Chondrocyte (in vitro differentiated cells): ENCODE measurements at places on chromosomes 3 and 15.

DNA sequence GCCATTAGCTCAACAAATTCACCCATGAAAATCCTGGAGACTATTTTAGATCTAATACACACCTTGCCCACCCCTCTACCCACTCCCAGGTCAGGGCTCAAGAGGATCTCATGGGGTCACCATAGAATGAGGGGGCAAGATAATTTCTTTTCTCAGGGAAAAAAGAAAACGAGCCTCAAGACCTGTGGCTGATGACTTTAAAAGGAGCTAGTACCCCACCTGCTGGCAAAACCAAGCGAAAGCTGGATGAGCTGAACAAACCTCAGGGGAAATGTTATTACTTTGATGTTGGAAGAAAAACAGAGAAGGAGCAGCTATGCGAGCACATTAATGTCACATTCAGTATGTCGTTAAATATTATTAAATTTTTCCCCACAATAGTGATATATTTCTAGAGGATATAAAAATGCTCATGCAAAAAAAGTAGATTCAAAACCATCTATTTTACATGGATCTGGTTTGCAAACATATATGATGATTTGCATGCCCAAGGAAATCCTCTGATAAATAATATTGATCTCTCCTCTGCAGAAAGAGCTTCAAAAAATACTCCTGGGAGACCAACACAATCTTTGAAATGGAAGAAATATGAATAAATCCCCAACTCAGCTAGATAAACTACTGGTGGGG, 37.7 kb downstream of the PLD1 start:
- no peak for DNase-seq

GRCh38 chr15:52118969-52119749, 6.6 kb upstream of the BCL2L10 start:
- DNase-seq, result no peak

- no peak for DNase-seq
Observed at GRCh38 chr3:107837895-107838612, 252.8 kb downstream of the CD47 start.

- DNase-seq, result no peak
Observed at GRCh38 chr3:32705232-32705631, 20.2 kb downstream of the CNOT10 start.

GRCh38 chr3:33181229-33181628, 37.4 kb downstream of the SUSD5 start:
- DNase-seq, result no peak

DNA sequence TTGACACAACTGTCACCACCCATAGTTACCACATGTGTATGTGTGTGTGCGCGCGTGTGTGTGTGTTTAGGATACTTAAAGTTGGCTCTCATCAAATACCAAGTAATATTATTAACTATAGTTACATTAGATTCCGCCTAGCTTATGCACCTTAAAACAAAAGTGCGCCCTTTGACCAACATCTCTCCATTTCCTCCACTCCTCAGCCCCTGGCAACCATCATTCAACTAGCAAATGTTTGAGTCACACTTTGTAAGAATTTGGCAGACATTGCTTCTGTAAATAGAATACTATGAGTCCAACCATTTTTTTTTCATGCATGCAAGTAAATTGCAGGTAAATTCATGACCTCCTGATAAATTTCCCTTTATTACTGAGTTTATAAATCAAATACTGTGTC, 169.3 kb downstream of the GBE1 start:
- DNase-seq, result no peak

DNA sequence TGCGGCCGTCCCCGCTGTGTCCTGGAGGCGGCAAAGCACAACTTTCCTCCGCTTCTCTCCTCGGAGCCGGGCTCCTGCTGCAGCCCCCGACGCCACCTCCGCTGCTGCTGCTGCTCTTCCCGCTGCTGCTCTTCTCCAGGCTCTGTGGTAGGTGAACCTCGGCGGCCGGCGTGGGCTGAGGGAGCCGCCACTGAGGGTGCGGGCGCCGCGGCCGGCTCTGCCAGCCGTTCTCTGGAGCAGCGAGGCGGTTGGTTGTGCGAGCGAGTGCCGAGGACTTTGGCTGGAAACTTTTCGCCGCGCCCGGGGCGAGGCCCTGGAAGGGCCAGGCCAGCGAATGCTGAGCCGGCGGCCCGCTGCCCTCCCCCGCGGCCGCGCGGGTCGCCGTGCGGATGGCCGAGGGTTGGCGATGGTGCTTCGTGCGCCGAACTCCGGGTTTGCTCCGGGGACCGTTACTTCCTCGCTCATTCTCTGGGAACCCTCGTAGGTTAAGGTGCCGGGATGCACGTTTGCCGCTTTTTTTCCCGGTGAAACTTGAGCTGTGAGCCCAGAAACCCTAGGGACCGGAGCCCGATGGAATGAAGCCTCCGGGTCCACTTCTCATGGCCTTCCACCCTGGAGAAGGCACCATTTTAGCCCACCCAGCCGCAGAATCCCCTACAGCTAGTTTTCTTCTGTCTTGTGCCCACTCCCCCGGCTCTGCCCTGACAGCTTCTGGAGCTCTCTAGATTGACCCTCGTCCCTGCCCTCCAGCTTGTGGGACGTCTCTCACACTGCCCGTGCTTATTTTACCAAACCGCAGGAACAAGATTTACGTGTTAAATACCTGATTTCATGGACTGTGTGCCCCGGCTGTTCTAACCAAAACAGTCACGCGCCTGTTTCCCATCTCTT, 660 bp downstream of the NECTIN3 start:
- no peak for DNase-seq

- no peak for DNase-seq
Observed at GRCh38 chr15:75335705-75336355, at the start of gene COMMD4. TSS of gene COMMD4 (plus strand) at chr15:75336063. CDS start at chr15:75336090, 27 bp downstream.

DNA sequence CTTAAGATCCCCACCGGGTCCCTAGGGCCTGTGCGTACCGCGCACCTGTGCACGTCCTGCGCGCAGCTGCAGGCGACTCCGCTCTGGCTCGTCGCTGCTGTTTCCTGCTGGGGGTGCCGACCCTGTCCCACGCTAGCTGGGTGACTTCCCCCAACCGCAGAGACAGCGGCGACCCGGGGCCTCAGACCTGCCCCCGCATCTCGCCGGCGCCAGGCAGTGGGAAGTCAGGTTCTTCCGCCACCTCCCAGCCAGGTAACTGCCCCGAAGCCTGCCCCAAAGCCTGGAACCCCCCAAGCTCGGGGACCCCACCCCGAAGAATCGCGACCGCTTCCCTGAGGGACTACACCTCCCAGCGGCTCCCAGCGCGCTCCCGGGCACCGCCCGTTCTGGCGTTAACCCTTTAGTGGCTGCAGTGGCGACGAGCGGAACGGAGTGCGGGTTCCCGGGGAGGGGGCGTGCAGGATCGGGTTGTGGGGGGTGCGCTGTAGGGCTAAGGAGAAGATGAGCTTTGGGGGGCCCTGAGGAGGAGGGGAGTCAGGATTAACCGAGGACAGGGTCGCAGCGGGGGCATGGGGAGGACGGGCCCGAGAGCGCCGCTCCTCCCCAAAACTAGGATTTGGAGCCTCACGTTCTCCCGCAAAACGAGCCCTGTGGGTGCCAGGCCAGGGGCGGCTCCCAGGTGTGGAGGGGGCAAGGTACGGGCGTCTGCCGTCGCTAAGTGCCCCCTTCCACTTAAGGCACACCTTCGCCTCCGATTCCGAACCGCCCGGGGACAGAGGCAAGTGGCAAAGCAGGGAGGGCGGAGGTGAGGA, 589 bp downstream of the NEIL1 start:
- DNase-seq, result no peak

GRCh38 chr3:18716101-18716500, 291.0 kb upstream of the SATB1 start:
- DNase-seq, result no peak

- no peak for DNase-seq
Observed at GRCh38 chr3:100525753-100526612, 33.6 kb downstream of the TMEM45A start.

GRCh38 chr3:10527295-10528001, 22.1 kb upstream of the ATP2B2 start:
- peak; percentile 89 for DNase-seq

DNA sequence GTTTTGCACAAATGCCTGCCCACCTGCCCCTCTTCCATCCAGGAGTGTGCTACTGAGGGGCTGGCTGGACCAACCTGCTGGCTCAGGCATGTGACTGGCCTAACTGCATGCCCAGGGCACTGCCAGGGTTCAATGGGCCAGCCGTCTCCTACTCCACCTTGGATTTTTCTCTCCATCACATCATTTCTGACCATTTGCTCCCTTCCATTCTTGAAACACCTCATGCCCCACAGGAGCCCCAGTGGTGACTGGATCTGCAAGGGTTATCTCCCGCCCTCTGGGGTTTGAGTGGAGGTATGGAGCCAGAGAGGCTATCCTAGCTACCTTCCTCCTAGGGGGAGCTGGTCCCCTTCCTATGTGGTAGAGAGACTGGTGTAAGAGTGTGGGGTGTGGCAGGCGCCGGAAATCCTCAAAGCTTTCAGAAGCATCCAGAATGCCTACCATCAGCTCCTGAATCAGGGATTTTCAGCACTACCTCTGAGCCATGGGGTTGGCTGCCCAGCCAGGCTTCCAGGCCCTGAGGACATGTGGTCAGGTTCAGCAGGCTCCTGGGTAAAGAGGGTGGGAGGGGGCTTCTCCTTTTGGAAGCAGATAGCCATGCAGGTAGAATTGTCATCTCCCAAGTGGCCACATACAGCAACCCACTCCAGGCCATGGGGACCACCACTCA, 2.9 kb upstream of the MANF start:
- DNase-seq, result no peak

GRCh38 chr3:64058566-64058965, 35.3 kb upstream of the PSMD6 start:
- no peak for DNase-seq

DNA sequence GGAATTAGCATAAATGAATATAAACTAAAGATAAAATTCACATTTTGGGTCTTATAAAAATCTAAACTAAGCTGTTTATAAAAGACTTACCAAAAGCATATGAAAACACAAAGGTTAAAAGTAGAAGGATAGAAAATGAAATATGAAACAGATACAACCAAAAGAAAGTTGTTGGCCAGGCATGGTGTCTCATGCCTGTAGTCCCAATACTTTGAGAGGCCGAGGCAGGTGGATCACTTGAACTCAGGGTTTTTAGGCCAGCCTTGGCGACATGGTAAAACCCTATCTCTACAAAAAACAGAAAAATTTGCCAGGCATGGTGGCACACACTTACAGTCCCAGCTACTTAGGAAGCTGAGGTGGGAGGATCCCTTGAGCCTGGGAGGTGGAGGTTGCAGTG, 51.0 kb downstream of the CPA3 start:
- no peak for DNase-seq

- DNase-seq, result no peak
Observed at GRCh38 chr3:129567176-129567705, 24.3 kb downstream of the H1-8 start.

DNA sequence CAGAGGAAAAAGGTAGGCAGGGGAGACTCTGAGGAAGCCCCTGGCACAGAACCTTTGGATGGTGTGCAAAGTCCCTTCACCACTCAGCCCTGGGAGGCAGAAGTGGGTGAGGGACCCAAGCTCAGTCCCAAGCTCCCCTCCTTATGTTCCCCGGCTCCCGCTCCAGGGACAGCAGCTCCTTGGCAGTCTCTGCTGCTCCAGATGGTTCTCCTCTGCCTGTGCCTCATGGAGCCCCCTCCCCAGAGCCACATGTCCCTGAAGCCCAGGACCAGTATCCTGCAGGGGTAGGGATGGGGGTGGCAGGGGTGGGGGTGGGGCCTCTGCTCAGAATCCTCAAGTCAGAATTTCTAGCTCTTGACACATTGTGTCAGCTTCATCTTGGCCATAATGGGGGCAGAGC, 8.0 kb upstream of the CAMKV start:
- no peak for DNase-seq

DNA sequence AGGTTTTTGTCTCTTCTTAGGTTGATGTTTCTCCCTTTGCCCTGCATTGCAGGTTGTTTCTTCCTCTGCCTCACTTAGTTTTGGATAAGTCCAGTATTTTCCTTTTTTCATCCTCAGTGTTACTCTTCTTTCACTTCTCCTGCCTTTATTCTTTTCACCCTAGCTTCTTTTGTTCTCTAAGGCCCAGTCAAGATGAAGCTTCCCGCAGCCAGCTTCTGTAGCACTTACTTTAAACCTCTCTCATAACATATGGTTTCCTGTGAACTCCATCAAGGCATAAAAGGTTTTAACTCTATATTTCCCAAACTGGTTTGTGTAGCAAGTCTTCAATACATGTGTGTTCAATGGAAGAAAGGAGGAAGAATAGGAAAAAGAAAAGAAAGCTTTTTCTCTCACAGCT, 54.1 kb downstream of the TP63 start:
- no peak for DNase-seq

DNA sequence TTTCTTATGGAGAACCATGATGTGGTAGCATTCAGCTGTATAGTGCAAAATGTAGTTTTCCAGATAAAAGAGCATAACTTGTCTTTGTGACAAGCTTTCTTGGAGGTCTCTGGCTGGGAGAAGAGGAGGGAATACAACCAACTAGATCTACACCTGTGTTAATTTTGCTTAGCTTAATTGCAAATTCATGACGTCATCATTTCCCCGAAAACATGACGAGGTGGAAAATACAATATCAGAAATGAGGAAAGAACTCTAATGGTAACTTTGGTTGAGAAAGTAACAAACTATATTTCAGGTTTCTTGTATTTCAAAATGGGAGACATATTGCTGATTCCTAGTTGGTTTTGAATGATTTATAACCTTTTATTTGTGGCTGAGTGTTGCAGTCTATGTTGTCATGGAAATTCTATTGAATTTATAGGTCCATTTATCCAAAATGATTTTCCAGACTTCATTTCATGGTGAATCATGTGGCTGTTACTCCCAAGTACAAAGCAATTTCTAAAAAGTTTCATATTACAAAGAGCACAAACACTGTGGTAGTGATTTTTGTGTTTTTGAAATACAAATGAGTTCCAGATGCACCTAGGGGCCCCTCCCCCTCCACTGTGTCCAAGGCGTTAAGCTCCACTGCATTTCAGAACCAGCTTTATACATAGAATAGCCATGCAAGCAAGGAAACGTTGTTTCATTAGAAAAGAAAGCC, 307.2 kb downstream of the FEZF2 start:
- no peak for DNase-seq

DNA sequence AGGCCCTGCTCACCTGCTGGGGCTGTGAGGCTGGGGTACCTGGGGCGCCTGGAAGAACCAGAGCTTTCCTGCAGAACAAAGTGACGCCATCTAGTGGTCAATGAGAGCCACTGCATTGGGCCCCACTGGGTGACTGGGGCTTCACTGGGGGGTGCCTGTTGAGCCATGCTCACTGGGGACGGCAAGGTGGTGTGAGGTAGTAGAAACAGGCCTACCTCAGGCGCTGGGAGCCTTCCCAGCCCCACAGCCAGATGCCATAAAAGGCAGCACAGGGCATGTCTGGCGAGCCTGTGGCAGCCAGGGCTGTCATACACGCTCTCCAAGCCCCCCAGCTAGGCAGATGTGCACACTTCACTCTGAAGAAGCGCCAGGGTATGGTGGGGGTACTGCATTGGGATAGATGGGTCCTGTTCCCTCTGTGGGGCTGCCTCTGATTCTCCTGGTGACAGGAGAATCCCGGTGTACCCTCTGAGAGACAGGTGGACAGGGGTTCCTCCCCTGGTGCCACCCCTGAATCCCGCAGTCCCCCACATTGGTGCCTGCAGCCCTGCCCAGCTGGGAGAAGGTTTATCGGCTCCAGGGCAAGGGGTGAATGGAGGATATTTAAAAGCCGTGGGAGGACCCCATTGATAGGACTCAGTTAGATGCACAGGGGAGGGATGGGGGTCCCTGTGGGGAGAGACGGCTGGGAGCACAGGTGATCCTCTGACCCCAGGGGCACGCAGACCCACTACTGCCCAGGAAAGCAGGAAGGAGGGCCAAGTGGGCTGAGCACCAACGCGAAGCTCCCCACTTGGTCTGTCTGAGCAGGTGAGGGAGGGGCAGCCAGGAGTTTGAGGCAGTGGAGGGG, 178.8 kb downstream of the NSMCE3 start:
- DNase-seq, result peak; percentile 77

GRCh38 chr15:77528968-77529319, 103.8 kb downstream of the LINGO1 start:
- peak; percentile 73 for DNase-seq
